Activated CD4-positive, alpha-beta T cell treated with anti-CD3 and anti-CD28 coated beads, Interleukin-2, amount 10 ng/mL, durations not matched to agents 7 days and 5 days (primary cell): ENCODE measurements at places on chromosomes 1 and 21. TPM values are rescaled to one million over a fixed set of nuclear protein-coding genes. Genes with fewer than 3 reads are reported as not detected.

Gene KRTAP19-4
- not detected for total RNA-seq

- DNase-seq, result no peak
- H3K4me1 ChIP-seq, result peaks cover 10% of the 10 kb centered on the region
- peaks cover 2% of the 10 kb centered on the region for H3K27me3 ChIP-seq
- no peak overlapping the region for H3K27ac ChIP-seq
- no peak overlapping the region for H3K4me3 ChIP-seq
Observed at GRCh38 chr1:201422026-201422425, 496 bp upstream of the TNNI1 start.

- peaks cover 62% of the 10 kb centered on the region for H3K36me3 ChIP-seq
- peak overlapping the region; percentile 78 for H3K27ac ChIP-seq
- DNase-seq, result no peak
- H3K4me1 ChIP-seq, result peaks cover 40% of the 10 kb centered on the region
Observed at GRCh38 chr21:25756190-25756932, 21.6 kb downstream of the GABPA start.

DNA sequence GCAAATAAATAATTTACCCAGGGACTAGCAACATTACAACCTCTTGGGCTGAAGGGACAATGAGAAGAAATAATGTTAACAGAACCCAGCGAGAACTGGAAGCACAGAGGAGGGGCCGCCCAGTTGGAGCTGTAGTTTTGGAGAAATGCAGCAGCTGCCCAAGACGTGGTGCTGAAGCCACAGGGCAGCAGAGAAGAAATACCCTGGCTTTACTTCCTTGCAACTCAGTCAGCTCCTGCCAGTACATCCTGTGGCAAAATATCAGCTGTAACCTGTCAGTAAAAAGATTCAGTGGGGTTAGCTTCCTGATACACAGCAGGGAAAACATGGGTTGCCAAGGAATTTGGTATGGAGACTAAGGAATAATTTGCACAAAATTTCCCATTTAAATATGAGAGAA is 283.6 kb upstream of the USP25 start:
- H3K27ac ChIP-seq, result no peak overlapping the region
- no peaks in the 10 kb centered on the region for H3K4me1 ChIP-seq
- H3K4me3 ChIP-seq, result no peak overlapping the region
- DNase-seq, result no peak
- H3K36me3 ChIP-seq, result no peaks in the 10 kb centered on the region
- H3K27me3 ChIP-seq, result no peaks in the 10 kb centered on the region

Gene ESPN
- total RNA-seq, result 0.56 TPM

- H3K36me3 ChIP-seq, result no peaks in the 10 kb centered on the region
- DNase-seq, result no peak
- H3K27ac ChIP-seq, result no peak overlapping the region
- peaks cover 4% of the 10 kb centered on the region for H3K27me3 ChIP-seq
Observed at GRCh38 chr1:20558191-20558590, 5.8 kb downstream of the FAM43B start.

- H3K4me1 ChIP-seq, result no peaks in the 10 kb centered on the region
- no peaks in the 10 kb centered on the region for H3K36me3 ChIP-seq
- H3K4me3 ChIP-seq, result no peak overlapping the region
- H3K27me3 ChIP-seq, result no peaks in the 10 kb centered on the region
- no peak overlapping the region for H3K27ac ChIP-seq
Observed at GRCh38 chr1:219144658-219145315, 28.9 kb upstream of the LYPLAL1 start.

- H3K27ac ChIP-seq, result peak overlapping the region; percentile 89
- H3K27me3 ChIP-seq, result no peaks in the 10 kb centered on the region
- DNase-seq, result peak; percentile 33
- peaks cover 9% of the 10 kb centered on the region for H3K4me1 ChIP-seq
- peaks cover 1% of the 10 kb centered on the region for H3K36me3 ChIP-seq
Observed at GRCh38 chr21:24428591-24429199, 1178.6 kb downstream of the MRPL39 start.

Gene C1QC
- not detected for total RNA-seq

DNA sequence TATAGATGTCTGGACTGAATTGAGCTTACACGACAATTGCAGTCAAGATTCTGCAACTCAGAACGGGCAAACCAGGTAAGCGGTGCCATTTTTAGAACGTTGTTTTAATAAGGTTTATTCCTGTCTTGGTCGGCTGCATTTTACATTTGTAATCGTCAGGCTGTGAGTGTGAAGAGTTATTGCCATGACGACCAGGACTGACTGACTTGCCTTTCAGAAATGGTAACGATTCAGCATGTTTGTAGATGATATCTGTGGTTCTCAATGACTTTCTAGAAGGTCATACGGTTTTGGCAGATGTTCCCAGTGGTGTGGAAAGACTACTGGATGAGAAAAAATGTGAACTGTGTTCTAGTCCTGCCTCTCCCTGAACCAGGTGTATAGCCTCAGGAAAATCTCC is 271.3 kb upstream of the B3GALT2 start:
- H3K4me3 ChIP-seq, result no peak overlapping the region
- H3K27ac ChIP-seq, result no peak overlapping the region
- no peaks in the 10 kb centered on the region for H3K27me3 ChIP-seq
- DNase-seq, result no peak
- H3K36me3 ChIP-seq, result peaks cover 9% of the 10 kb centered on the region
- H3K4me1 ChIP-seq, result peaks cover 22% of the 10 kb centered on the region

DNA sequence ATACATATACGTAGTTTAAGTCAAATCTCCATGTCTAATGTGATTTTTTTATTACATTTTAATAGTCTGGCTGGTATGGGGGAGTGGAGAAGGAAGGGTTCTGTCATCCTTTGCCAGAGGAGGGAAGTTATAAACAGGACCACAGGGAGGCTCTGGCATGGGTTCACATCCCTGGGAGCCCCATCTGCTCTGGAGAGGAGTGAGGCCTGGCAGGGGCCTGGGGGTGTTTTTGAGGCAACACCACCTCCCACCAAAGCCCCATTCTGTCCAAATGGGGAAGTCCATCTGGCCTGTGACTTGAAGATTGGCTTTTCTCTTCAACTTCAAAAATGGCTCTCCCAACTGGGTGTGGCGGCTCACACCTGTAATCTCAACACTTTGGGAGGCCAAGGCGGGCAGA is 15.8 kb downstream of the DISP3 start:
- no peaks in the 10 kb centered on the region for H3K4me1 ChIP-seq
- no peaks in the 10 kb centered on the region for H3K36me3 ChIP-seq
- H3K4me3 ChIP-seq, result no peak overlapping the region
- H3K27me3 ChIP-seq, result peaks cover 3% of the 10 kb centered on the region
- H3K27ac ChIP-seq, result no peak overlapping the region
- no peak for DNase-seq

Gene ADORA3
- 0.15 TPM for total RNA-seq

DNA sequence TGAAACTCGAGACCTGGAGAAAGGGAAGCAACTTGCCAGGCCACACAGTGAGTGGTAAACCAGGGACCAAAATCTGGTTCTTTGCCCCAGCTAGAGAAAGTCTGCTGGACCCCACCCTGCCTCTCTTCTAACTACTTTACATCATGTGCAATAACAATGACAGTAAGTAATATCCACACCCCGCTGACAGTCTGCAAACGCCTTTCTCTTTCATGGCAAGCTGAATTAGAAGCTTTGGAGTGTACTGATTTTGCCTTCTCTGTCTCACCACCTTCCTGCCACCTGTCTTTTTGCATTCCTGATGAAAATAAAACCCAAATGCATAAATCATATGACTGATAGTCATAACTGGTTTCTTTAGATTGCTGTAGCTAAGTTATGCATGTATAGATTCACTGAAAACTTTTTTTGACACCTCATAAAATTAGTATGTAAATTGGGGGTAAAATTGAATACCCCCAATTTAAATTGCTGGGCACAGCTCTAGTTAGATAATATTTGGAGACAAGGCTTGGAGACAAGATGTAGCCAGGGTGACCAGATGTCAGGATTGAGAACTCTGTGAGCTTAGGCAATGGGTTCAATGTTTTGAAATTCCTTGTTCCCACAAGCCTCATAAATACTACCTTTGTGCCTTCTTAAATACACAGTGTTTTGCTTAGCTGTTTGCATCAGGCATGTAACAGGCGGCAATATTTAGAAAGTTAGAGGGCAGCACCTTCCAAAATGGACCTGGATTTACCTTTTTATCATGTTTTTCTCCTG is 73.5 kb downstream of the ST6GALNAC5 start:
- no peak overlapping the region for H3K27ac ChIP-seq
- H3K4me1 ChIP-seq, result no peaks in the 10 kb centered on the region
- DNase-seq, result no peak
- H3K36me3 ChIP-seq, result no peaks in the 10 kb centered on the region
- H3K4me3 ChIP-seq, result no peak overlapping the region
- peaks cover 12% of the 10 kb centered on the region for H3K27me3 ChIP-seq

Gene OPTC
- total RNA-seq, result not detected

- H3K4me3 ChIP-seq, result peak overlapping the region; percentile 98
- no peak for DNase-seq
- no peaks in the 10 kb centered on the region for H3K27me3 ChIP-seq
- peak overlapping the region; percentile 100 for H3K27ac ChIP-seq
Observed at GRCh38 chr1:25247829-25248754, 838 bp upstream of the RSRP1 start.

GRCh38 chr1:156122086-156122485 is 7.6 kb downstream of the LMNA start:
- H3K27ac ChIP-seq, result no peak overlapping the region
- no peak overlapping the region for H3K4me3 ChIP-seq
- no peaks in the 10 kb centered on the region for H3K36me3 ChIP-seq
- peaks cover 62% of the 10 kb centered on the region for H3K4me1 ChIP-seq
- peaks cover 4% of the 10 kb centered on the region for H3K27me3 ChIP-seq
